Bronchial smooth muscle cell (primary cell): ENCODE measurements at places on chromosomes 13 and 19. TPM values are rescaled to one million over a fixed set of nuclear protein-coding genes. Genes with fewer than 3 reads are reported as not detected.

Gene SLC7A10
- total RNA-seq, result not detected in 2 replicates

Gene UGGT2
- 27.0 and 41.5 TPM in 2 replicates for total RNA-seq

Gene ZFP82
- total RNA-seq, result 5.3 and 6.1 TPM in 2 replicates

Gene MIA
- 0.26 and 0.47 TPM in 2 replicates for total RNA-seq

Gene PPM1N
- total RNA-seq, result 5.5 and 7.5 TPM in 2 replicates

Gene ACER1
- 0.09 TPM in 1 of 2 replicates, not detected in the other for total RNA-seq

Gene PLPP2
- total RNA-seq, result 11.1 and 37.5 TPM in 2 replicates

Gene FCAR
- total RNA-seq, result not detected in 2 replicates

Gene ZNF525
- 6.3 and 6.5 TPM in 2 replicates for total RNA-seq

Gene INSL3
- total RNA-seq, result not detected in 2 replicates

Gene ELSPBP1
- not detected in 2 replicates for total RNA-seq

Gene SYNGR4
- total RNA-seq, result not detected in 2 replicates

Gene GEMIN7
- total RNA-seq, result 9.9 and 11.8 TPM in 2 replicates

Gene ZNF850
- total RNA-seq, result 1.3 TPM in 2 replicates

Gene APC2
- 0.63 and 1.1 TPM in 2 replicates for total RNA-seq

Gene HOOK2
- total RNA-seq, result 16.4 and 22.4 TPM in 2 replicates

Gene PDCD2L
- 6.6 and 13.0 TPM in 2 replicates for total RNA-seq

Gene CTXN1
- 0.26 and 0.63 TPM in 2 replicates for total RNA-seq

Gene PINLYP
- total RNA-seq, result 3.8 and 6.3 TPM in 2 replicates

Gene FGF22
- total RNA-seq, result 0.16 TPM in 1 of 2 replicates, not detected in the other

Gene CD70
- 0.09 and 0.32 TPM in 2 replicates for total RNA-seq

Gene LHB
- total RNA-seq, result not detected in 2 replicates

Gene ZNF154
- 2.8 and 6.1 TPM in 2 replicates for total RNA-seq

Gene U2AF1L4
- 10.7 and 10.9 TPM in 2 replicates for total RNA-seq
